Pulmonary artery endothelial cell (primary cell): ENCODE measurements at places on chromosomes 12 and 14. TPM values are rescaled to one million over a fixed set of nuclear protein-coding genes. Genes with fewer than 3 reads are reported as not detected.

Gene DNAI7
- total RNA-seq, result not detected in 2 replicates

DNA sequence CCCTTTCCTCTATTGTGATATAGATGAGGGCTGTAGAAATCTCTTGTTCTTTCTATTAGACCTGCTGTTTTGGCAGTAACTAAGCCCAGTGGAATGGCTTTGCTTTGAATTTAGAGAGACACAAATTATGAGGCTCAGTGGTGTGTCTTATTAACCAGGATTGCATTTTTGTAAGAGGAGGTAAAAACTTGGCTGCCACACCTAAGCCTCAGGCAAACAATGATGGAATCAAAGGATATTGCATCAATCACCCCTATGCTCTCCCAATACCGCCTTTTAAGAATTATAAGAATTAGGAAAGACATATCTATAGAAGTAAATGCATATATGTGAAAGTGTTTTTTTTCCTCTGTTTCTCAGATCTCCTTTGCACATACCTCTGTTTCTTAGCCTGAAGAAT is 63.3 kb downstream of the ACSS3 start:
- no peak for DNase-seq

Gene RD3L
- total RNA-seq, result not detected in 2 replicates

Gene PTPRQ
- total RNA-seq, result not detected in 2 replicates

DNA sequence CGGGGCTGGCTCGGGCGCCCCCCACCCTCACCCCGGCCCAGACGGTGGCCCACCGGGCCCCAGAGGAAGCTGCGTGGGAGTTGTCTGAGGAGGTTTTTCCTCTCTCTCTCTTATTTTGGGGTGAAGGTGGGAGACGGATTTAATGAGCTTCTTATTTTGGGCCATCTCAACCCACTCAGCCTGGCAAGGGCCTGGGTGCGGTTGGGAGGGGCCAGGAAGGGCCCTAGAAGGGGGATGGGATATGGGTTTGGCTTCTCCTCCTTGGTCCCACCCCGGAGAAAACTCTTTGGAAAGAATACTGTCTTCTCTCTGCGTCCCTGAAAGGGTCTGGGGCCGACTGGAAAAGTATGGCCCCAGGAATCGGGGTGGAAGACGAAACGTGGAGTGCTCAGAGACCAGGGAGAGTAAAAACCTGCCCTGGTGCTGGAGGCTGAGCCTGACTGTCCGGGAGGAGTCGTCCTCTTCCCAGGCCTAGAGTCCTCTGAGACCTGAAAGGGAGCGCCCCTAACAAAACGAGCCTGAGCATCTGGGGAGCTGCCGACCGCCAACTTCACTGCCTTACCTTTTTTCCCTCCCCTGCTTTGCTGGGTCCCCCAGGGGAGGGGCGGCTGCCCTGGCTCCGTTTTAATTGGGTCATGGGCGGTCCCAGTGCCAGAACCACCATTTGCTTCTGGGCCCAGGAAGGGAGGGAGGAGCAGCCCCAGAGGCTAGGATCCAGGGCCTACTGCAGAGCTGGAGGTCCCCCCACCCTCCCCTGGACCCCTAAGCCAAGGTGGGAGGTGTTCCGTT is 1.6 kb downstream of the MMP14 start:
- DNase-seq, result no peak

- DNase-seq, result no peak
Observed at GRCh38 chr14:36028218-36028617, 148.3 kb downstream of the PTCSC3 start.

Gene KLHDC1
- 1.2 and 2.0 TPM in 2 replicates for total RNA-seq

Gene CAPZA3
- not detected in 2 replicates for total RNA-seq

- DNase-seq, result no peak
Observed at GRCh38 chr14:105151084-105151837, 17.3 kb downstream of the JAG2 start.

Gene GLIPR1L1
- not detected in 2 replicates for total RNA-seq

GRCh38 chr12:11609045-11609444 is 40.4 kb upstream of the ETV6 start:
- DNase-seq, result no peak

GRCh38 chr12:25840678-25841465 is 117.6 kb upstream of the RASSF8 start:
- peak; percentile 45 for DNase-seq

Gene HNF1A
- not detected in 2 replicates for total RNA-seq

GRCh38 chr12:6052940-6053329 is 71.5 kb downstream of the VWF start:
- DNase-seq, result no peak

DNA sequence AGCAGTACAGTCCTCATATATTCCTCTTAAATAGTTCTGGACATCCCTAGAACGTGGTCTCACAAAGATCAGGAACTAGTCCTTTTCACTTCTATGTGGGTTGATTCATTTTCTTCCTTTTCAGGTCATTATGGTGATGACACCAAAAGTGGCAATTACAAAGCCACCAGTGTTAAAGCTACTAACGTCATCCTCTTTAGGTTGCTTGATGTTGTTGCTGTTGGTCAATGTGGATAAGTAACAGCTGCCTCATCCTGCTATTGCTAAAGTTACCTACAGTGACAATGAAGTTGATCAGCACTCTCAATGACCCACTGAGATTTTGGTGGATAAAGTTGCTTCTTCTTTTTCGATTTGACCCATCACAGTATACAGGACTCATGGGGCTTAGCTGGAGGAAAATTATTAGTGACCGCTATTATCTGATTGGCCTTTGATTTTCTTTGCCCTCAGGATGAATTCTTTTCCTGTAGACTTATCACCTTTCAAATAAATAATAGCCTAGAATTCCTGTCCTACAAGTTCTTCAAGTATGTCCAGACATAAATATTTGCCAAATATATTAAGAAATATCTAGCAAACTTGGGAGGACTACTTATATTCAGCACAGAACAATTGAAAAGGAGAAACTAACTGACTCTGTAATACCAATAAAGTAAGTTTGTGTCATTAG is 54.0 kb upstream of the ATP2B1 start:
- DNase-seq, result no peak
